ENCODE measurements at places on chromosomes 7 and 10. TPM values are rescaled to one million over a fixed set of nuclear protein-coding genes. Genes with fewer than 3 reads are reported as not detected.

NUTM2A gene
- total RNA-seq: 0.26 TPM

CFAP43 gene
- total RNA-seq: 0.22 TPM

FAM221A gene
- total RNA-seq: 3.3 TPM

GIGYF1 gene
- total RNA-seq: 17.2 TPM

CLDN15 gene
- total RNA-seq: 10.0 TPM

PRKCQ gene
- total RNA-seq: 0.22 TPM

MMD2 gene
- total RNA-seq: not detected

OPN1SW gene
- not detected for total RNA-seq

WEE2 gene
- total RNA-seq: not detected

LRMDA gene
- 0.95 TPM for total RNA-seq

FBXO24 gene
- 1.3 TPM for total RNA-seq

TMEM196 gene
- not detected for total RNA-seq
